ENCODE measurements at places on chromosomes 16 and 17. TPM values are rescaled to one million over a fixed set of nuclear protein-coding genes. Genes with fewer than 3 reads are reported as not detected.
A peak's percentile ranks its signal among the peaks of the same experiment; 100 is the strongest.

GRCh38 chr16:7612671-7613070 lies 280.0 kb downstream of the RBFOX1 start:
- DNase-seq = no peak
- no peaks in the 10 kb centered on the region for H3K4me1 ChIP-seq
- H3K36me3 ChIP-seq = no peaks in the 10 kb centered on the region
- no peak overlapping the region for H3K27ac ChIP-seq
- no peak overlapping the region for H3K4me3 ChIP-seq

GRCh38 chr16:87602001-87602775 lies at the start of gene JPH3:
Gene JPH3 (plus strand): TSS chr16:87602508. CDS start chr16:87603147, 639 bp downstream.
- no peak within 1 kb of the TSS for H3K4me3 ChIP-seq
- no peak for DNase-seq
- peaks cover 25% of the 10 kb centered on the region for H3K27me3 ChIP-seq

The MT1A gene
- total RNA-seq = 34.1 TPM

The RNF135 gene
- total RNA-seq = 17.9 TPM

DNA sequence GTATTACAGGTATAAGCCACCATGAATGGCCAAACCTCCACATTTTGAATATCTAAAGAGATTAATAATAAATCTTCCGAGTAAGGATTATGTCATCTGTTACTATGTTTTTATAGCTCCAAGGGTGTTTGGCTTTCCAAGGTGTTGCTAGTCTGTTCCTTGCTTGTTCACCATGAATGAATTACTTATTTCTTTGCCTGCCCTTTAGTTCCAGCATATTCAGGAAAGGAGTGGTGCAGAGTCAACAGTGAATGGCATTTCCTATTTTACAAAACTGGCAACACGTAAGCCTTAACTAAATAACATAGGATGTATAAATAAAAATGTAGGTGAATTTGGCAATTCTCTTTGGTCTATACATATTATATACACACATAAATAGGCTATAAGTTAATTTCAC lies 70.3 kb downstream of the MYO1D start:
- H3K4me3 ChIP-seq = no peak overlapping the region
- no peaks in the 10 kb centered on the region for H3K36me3 ChIP-seq
- no peaks in the 10 kb centered on the region for H3K4me1 ChIP-seq
- H3K27me3 ChIP-seq = no peaks in the 10 kb centered on the region
- no peak for DNase-seq

GRCh38 chr17:37118366-37119137 lies 169.8 kb downstream of the AATF start:
- peaks cover 24% of the 10 kb centered on the region for H3K36me3 ChIP-seq
- no peak overlapping the region for H3K4me3 ChIP-seq
- H3K27me3 ChIP-seq = no peaks in the 10 kb centered on the region

DNA sequence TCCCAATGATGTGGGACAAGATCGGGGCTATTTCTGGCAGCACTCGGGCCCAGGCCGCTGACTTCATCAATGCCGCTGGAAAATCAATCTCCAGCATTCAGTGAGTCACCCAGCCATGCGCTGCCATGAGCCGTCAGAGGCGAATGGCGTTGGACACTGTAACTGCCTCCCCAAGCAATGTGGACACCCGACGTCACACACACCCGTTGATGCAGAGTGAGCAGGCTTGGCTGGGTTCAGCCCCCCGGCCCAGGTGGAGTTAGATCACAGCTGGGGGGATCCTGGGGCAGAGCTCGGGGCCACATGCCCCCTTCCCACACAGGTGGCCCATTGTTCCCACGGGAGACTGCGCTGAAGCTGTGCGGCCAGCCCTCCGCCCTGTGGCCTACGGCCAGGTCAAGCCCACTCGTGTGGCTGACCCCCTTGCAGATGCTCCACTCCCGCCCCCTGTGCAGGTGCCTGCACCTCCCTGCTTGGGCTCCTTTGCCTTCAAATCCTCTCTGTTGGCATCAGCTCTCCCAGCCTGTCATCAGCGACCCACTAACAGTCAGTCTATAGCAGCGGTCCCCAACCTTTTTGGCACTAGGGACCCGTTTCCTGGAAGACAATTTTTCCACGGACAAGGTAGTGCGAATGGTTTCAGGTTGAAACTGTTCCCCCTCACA lies 89.9 kb downstream of the TBC1D16 start:
- H3K27me3 ChIP-seq = no peaks in the 10 kb centered on the region
- peaks cover 9% of the 10 kb centered on the region for H3K36me3 ChIP-seq
- H3K4me3 ChIP-seq = no peak overlapping the region
- peak; percentile 57 for DNase-seq

The CDH8 gene
- total RNA-seq = 3.9 TPM

The KRT17 gene
- total RNA-seq = 1.2 TPM

DNA sequence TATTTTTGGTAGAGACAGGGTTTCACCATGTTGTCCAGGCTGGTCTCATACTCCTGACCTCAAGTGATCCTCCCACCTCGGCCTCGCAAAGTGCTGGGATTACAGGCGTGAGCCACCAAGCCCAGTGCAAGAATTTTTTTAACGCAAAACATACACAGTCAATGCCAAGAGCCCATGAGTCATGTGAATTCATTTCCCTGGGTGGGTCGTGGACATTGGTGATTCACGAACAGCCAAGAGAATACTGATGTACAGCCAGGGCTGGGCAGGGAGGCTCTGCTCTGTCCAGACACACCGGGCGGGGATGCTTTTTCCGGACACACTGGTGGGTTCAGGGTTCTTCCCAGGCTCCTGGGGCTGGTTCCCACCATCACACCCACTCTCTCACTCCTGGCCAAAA lies 17.7 kb downstream of the SLC38A8 start:
- H3K4me1 ChIP-seq = no peaks in the 10 kb centered on the region
- no peak overlapping the region for H3K27ac ChIP-seq

The SLFN12 gene
- total RNA-seq = 12.6 TPM

The LITAFD gene
- total RNA-seq = not detected

DNA sequence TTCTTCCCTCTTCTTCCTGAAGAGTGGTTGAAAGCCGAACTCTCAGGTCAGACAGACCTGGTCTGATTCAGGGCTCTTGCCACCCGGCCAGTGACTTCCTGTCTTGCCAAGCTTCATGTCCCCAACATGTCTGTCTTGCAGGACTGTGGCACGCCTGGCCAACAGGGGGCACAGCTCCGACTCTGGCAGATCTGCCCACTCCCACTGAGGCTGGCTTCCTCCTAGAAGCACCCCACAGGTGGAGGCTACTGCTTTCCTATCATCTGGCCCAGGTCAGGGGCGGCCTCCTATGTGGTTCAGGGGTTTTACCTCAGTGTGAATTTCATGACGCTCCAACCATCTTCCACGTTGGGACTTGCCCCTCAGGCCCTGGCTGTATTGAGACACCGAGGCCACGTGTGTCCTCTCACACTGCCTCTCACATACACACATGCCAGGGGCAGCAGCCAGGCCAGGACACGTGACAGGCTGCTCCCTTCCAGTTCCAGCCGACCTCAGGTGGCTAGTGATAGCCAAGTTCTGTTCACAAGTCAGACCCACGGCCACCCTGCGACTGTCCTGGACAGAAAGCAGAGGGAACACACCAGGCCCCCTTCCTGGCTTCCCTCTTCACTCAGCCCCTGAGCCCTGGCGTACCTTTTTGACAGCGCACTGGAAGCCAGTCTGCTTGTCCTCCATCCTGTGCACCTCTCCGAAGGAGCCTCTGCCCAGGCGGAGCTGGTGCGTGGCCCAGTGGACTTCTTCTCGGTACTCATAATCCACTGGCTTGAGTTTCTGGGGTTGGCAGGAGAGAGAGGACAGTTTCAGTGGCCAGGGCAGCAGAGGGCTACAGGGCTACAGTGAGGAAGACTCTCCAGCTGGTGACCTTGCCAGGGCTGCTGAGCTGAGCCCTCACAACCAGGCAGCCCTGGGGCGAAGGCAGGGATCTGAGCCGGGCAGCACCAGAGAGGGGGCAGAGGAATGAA lies 22.6 kb upstream of the SPATA32 start:
- H3K36me3 ChIP-seq = peaks cover 73% of the 10 kb centered on the region
- H3K27ac ChIP-seq = peak overlapping the region; percentile 82
- no peaks in the 10 kb centered on the region for H3K27me3 ChIP-seq
- peaks cover 88% of the 10 kb centered on the region for H3K4me1 ChIP-seq

DNA sequence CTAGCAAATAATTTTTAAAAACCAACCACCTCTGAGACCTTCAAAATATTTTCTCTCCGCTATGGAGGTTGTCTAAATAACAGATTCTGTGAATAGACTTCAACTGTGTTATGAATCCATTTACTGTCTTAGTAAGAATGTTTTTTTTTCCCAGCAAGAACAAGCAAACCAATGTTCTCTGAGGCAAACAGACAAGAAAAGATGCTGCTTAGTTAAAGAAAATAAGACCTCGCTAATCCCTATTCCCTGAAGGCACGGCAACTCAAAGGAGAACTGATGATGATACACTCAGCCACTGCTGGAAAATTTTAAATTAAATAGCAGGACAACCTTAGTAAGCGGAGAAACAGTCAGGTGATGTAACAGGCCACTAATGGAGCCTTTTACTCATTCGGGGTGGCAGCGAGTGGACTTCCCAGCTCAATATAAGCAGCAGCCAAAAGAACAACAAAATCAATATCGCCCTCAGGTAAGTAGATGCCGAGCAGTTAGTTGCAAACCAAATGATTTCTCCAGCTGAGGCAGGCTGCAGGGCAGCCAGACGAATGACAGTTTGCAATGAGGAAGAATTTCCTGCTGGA lies 81.8 kb downstream of the CPPED1 start:
- no peaks in the 10 kb centered on the region for H3K4me1 ChIP-seq
- H3K4me3 ChIP-seq = no peak overlapping the region

DNA sequence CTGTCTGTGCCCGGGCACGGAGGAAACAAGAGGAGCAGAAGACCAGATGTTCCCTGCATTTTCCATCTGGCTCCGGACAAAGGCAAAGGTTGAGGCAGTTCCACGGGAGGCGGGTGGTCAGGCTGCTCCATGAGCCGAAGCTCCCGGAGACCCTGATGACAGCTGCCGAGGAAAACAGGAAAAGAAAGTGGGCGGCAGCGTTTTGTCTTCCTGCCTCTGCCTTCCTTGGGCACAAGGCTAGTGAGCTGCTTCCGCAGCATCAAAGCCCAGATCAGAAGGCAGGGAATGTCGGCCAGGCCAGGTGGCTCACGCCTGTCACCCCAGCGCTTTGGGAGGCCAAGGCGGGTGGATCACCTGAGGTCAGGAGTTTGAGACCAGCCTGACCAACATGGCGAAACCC lies 16.2 kb downstream of the SLC43A2 start:
- no peak overlapping the region for H3K4me3 ChIP-seq
- H3K27ac ChIP-seq = peak overlapping the region; percentile 31
- H3K36me3 ChIP-seq = peaks cover 15% of the 10 kb centered on the region

- H3K4me3 ChIP-seq = no peak overlapping the region
- H3K36me3 ChIP-seq = peaks cover 32% of the 10 kb centered on the region
Measured at GRCh38 chr17:4716081-4716480, 5.6 kb downstream of the ARRB2 start.

DNA sequence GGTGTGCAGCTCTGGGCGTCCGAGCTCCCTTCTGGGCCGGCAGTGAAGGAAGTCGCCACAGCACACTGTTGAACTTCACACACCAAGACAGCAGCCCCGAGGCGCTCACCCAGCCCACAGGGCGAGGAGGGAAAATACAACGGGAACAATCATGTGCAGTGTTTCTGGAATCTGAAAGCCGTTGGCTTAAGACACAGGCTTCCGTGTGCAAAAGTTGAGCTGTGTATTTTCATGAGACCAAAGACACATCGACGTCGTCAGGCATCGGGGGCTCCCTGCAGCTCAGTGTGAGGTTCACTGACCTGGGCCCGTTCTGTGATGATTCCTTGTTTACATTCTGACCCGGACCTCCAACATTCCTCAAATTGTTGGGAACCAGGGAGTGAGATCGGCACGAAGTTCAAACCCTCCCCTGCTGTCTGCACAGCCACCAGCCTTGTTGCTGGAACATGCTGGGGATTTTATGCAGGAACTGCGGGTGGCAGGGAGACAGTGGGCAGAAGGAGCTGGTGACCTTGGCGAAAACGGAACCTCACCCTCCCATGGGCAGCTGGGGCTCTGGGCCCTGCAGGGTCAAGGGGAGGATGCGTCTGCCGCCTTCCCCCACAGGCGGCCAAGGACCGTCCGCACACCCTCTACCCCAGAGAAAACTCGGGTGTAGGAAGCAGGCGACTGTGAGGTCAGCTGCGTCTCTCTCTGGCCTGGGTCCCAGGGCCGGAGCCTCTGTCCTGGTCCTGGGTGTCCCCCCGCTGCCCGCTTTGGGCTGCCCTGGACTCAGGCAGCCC lies 72.2 kb downstream of the METRNL start:
- H3K4me3 ChIP-seq = no peak overlapping the region
- H3K4me1 ChIP-seq = peaks cover 12% of the 10 kb centered on the region
- DNase-seq = peak; percentile 63
- no peaks in the 10 kb centered on the region for H3K36me3 ChIP-seq

The DNAH2 gene
- not detected for total RNA-seq

- no peak overlapping the region for H3K27ac ChIP-seq
- no peak overlapping the region for H3K4me3 ChIP-seq
- DNase-seq = no peak
Measured at GRCh38 chr17:7258731-7259554, 3.3 kb downstream of the CLDN7 start.

- DNase-seq = no peak
- H3K4me3 ChIP-seq = no peak overlapping the region
- H3K36me3 ChIP-seq = peaks cover 85% of the 10 kb centered on the region
- H3K4me1 ChIP-seq = no peaks in the 10 kb centered on the region
Measured at GRCh38 chr17:75950855-75951554, 10.2 kb upstream of the FBF1 start.

GRCh38 chr16:25034911-25035310 lies 19.7 kb upstream of the ARHGAP17 start:
- H3K27ac ChIP-seq = no peak overlapping the region
- H3K36me3 ChIP-seq = no peaks in the 10 kb centered on the region
- H3K27me3 ChIP-seq = no peaks in the 10 kb centered on the region
- peaks cover 17% of the 10 kb centered on the region for H3K4me1 ChIP-seq
